ENCODE measurements at places on chromosomes 2 and 18.

DNA sequence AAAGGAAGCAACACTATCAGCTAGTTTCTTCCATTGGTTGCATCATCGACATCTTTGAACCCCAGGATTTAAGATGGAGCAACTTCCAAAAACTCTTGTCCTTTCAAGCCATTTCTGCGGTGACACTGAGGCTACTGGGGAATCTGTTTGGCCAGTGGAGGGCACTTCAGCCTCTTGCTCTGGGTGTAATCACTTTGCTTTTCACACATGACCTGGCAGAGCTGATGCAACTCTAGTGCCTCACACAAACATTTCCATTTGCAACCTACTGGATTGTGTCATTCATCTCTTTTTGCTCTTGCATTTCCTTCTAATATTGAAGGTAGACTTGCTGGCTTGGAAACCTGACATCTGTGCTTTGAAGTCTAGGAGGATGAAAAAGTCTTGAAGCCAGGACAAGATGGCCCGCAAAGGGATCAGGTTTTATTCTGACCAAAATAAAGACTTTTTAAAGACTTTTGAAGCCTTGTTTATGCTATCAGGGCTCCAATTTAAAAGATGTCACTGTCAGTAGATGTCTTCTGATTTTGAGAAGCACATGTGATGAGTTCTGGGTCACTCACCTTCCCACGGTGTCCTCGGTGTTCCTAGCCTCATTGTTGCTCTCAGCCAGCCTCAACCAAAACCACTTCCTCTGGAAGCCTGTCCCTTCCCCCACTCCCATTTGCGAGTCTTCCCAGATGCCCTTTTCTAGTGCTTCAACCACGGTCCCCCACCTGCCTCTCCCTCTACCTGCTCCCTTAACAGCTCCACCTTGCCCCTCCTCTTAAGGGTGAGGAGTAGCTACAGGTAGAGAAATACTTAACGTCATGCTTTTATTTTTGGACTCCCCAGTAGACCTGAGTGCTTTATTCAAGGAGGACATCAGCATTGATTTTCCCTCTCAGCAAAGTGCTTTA lies 69.7 kb upstream of the KCNE4 start:
- peak; percentile 79 for DNase-seq

- DNase-seq, result no peak
These were observed 375.4 kb downstream of the DCC start for GRCh38 chr18:52715421-52715820.

DNA sequence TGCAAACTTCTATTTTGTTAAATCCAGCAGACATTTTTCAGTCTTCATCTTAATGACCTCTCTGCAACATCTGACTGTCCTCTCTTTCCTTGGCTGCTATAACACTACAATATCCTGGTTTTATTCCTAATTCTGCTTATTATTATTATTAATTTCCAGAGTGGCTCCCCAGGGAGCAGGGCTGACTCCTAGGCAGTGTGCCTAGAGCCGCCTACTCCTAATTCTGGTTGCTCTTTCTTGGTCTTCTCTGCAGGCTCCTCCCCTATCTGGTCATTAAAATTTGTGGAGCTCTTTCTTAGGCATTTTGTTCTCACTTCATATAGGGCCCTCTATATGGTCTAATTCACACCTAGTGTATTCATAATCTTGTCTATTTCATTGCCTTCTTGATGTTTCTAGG lies 10.8 kb downstream of the LOXL3 start:
- no peak for DNase-seq

- DNase-seq, result no peak
These were observed 97.7 kb upstream of the PGAP1 start for GRCh38 chr2:197024206-197024605.

- DNase-seq, result no peak
These were observed 28.8 kb upstream of the SIX3 start for GRCh38 chr2:44912660-44913059.
